ENCODE measurements at places on chromosomes 11 and 22.

DNA sequence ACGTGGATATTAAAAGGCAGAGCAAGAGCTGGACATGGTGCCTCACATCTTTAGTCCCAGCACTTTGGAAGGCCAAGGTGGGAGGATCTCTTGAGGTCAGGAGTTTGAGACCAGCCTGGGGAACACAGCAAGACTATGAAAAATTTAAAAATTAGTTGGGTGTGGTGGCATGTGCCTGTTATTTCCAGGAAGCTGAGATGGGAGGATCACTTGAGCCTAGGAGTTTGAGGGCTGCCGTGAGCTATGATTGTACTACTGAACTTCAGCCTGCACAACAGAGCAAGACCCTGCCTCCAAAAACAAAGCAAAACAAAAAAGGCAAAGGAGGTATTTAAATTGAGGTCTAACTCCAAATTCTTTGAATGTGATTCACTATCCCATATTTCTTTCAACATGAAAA lies 23.5 kb downstream of the RDX start:
- no peak for DNase-seq

DNA sequence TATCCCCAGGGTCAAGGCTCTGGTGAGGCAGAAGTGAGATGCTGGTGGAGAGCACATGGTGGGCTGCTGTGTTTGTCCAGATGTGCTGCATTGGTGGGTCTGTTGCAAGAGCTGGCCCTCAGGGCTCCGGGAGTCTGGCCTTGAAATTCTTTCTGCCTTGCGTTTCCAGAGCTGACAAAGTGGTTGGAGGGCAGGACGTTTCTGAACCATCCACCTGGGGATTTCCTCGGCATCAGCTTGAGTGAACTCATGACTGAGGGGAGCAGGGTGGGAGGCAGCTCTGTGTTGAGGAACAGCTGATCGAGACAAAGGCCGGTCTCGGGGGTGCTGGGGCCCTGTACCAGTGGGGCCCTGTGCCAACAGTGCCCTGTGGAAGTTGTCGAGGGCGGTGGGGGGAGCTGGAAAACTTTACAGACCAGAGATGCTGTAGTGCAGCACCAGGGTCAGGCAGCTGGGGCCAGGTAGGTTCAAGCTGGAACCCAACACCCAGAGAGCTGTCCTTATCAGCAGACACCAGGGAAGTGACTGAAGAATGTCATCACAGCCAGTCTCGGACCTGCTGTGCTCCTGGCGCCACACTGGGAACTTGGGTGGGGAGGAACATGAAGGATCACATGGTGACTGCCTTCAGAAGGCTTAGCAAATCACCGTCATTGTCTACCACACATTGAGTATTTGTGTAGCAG lies 4.9 kb downstream of the TSKU start:
- DNase-seq: no peak

DNA sequence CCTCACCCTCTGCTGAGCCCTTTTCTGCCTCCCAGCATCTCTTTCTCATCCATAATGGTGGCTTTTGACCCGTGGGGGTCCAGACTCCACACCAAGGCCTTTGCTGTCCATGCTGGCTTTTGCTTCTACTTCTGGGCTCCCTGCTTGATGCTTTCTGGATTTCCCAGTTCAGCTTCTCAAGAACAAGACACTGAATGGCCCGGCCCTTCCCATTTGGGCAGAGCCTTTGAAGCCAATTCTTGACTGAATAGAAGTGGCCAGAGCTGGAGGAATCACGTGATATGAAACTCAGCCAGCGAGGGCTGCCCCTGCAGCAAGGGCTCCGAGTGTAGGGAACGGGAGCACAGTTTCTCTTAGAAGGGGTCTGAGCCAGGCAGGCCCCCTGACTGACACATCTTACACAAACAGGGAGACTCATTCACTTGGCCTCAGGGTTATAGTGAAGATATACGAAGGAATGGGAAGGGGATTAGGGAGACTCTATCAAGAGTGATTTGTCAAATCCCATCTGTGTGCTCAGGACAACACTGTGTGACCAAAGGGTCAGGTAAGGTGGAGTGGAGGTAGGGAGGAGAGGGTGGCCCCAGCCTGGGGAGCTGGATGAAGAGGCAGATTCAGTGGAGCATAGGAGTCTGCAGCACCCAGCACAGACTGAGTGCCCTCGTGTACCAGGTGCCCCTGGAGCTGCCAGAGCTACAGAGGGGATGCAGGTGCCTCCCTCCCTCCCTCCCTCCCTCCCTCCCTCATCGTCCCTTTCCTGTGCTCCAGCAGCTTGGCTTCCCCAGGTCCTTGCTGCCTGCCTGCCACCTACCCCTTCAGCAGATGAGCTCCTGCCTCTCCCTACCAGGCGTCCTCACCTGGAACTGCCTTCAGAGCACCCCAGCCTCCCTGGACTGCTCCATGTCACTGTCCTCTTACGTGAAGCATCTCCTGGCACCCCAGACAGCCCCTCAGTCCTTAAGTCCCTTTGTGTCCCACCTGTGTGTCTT lies 106.0 kb downstream of the TRIM29 start:
- no peak for DNase-seq

GRCh38 chr22:34587357-34588356 lies 478.3 kb upstream of the ISX start:
- peak; percentile 8 for DNase-seq

DNA sequence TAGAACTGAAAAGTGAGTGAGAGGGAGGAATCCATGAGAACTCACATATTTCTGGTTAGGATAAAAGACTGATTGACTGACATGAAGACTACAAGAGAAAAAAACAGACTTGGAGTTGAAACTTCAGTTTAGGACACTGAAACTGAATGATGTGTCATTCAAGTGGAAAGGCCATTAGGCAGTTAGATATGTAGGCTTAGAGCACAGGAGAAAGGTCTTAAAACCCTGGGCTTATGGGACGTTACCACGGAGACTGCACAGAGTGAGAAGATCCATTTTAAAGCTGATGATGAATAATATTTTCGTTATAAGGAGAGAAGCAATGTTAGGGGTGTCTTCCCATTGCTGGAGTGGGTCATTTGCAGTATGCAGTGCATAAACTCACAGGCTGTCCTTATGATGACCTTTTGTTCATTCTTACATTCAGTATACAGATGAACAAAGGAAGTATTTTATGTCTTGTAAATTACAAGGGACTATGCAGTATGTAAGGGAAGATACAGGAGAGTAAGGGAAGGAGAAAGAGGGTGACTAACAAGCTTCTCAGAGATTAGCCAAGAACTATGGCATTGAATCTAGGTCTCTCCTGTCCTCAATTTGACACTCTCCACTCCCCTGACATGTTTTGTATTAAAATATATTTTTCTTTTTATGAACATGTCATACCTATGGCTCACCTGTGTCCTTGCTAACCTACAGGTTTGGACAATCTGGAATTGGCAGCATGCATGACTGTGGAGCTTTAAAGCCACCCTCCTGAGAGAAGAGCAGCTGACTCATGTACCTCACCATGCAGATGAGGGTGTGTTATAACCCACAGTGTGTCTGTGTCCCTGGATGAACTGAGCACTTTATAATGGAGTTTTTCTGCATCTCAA lies 63.7 kb downstream of the MAML2 start:
- DNase-seq: no peak

Data from hindlimb muscle (tissue), 1 donor.